ENCODE measurements at places on chromosomes 16 and 17.

DNA sequence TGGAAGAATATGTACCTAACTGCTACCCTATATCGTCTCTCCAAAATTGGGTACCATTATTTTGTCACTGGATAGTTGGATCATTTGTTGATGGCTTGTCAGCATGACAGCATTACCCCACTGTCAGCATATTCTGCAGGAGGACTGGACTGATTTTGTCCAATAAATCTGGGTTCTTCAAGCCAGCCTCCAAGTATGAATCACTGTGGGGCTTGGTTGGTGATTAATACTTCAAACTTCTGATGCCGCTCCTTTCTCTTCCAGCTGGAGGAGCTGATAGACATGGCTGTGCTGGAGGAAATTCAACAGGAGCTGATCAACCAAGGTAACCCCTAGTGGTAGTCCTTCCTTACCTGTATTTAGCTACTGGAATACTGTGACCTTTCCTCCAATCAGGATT, 2.5 kb downstream of the RPAIN start:
- DNase-seq, result no peak

DNA sequence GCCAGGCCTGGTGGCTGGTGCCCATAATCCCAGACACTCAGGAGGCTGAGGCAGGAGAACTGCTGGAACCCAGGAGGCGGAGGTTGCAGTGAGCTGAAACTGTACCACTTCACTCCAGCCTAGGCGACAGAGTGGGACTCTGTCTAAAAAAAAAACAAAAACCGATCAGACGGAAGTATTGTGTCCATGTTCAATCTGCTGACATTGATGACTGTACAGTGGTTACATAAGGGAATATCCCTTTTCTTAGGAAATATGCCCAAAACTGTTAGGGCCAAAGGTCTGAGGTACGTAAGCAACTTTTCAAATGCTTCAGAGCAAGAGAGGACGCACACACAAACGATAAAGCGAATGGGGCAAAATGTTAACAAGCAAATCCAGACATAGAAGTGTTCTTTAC, 69.8 kb upstream of the DNAH17 start:
- no peak for DNase-seq

- DNase-seq, result no peak
Measured at GRCh38 chr17:40188694-40189093, 11.4 kb downstream of the RAPGEFL1 start.

- no peak for DNase-seq
Measured at GRCh38 chr17:63917646-63918045, 993 bp downstream of the GH1 start.

DNA sequence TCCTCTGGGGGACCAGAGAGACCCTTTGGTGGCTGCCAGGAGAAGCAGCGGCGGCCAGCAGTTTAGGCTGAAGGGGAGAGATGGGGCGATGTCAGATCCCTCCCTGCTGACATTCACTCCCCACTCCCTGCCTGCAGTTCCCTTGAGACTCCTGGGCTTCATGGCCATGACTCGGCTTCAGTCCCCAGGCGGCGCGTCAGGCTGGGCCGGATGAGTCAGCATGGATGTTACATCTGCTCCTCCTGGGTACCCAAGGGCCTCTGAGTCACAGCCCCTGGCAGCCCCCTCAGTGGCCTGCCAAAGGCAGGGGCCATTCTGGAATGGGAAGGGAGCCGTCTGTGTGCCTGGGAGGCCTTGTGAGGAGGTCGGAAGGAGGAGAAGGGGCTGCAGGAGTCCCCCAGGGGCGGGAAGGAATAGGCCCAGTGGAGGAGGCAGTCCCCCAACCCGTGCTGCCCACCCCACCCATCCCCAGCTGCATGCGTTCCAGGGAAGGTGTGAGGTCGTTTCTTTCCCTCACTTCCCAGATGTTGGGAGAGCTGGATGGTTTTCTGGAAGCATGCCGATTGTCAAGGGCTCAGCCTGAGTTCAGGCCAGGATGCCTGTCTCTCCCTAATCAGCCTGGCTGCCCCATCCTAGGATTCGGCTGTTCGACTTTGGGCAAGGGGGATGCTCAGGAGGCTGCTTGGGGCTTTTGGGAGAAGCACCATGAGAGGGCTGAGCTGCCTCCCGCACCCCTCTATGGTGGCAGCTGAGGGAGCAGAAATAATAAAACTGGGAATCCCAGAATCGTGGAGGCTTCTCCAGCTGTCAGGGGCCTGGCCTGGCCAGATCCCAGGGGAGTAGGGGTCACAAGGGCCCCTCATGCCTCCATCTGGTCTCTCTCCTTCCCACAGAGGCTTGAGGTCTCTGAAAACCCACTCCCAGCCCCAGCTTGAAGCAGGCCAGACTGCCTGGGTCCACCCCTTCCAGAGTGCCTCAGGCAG, 9.7 kb downstream of the RHBDL3 start:
- DNase-seq, result no peak

Data from T47D (cell line).